ENCODE measurements at places on chromosomes 7 and 10.

DNA sequence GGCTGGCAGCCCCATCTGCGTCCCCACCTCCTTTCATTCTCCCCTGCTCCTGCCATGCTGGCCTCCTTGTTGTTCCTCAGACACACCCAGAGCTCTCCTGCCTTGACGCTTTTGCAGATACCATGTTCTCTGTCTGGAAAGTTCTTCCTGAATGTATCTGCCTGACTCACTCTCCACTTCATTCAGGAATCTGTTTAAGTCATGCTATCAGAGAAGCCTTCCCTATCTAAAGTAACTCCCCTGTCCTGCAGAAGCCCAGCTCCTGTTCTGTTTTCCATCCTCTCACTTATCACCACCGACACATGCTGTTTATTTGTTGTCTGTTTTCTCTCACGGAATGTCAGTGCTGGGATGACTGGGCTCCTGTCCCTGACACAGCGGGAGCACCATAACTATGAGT is 82.0 kb downstream of the AFAP1L2 start:
- DNase-seq, result no peak

- no peak for DNase-seq
These were observed 329.6 kb upstream of the NRP1 start for GRCh38 chr10:33664070-33664469.

DNA sequence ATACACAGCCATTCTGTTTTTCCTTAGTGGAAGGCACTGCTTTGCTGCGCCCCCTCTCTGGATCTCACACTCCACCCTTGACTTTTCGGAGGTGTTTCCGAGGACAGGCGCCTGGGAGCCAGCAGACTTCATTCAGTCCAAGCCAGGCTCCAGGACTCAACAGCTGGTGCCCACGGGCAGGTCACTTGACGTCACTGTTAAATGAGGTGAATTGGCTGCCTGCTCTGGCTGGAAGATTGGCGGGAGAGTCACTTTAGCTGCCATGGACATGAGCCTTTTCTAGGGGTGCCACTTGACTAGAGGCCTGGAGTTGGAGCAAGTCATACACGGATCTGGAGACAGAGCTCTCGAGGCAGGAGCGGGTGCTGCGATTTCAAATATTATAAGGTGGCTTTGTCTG is 3.2 kb downstream of the HTRA1 start:
- DNase-seq, result no peak

- peak; percentile 73 for DNase-seq
These were observed 729 bp downstream of the DNAJB6 start for GRCh38 chr7:157337316-157338149.

- DNase-seq, result no peak
These were observed 106.5 kb upstream of the RAB11FIP2 start for GRCh38 chr10:118153287-118153686.

DNA sequence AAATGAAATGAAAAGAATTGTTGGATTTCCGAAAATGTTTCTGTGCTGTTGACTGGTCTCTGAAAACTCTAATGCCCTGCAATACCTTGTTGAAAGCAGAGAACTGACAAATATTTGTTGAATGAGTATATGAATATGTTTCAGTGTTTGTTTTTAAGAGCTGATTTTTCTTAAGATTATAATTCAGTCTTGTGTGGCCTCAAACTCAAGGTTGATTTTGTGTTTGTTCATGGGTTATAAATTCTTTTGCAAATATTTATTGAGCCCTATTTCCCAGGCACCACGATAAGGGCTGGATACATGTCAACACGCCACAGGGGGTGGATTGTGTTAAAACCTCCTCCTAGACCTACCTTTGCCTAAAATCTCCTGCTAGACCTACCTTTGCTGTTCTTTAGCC is 203.9 kb upstream of the PLPP4 start:
- DNase-seq, result no peak
